Epithelial cell of esophagus (primary cell): ENCODE measurements at places on chromosomes 13 and 19.
A peak's percentile ranks its signal among the peaks of the same experiment; 100 is the strongest.

GRCh38 chr13:79353693-79354092, 52.4 kb downstream of the RBM26 start:
- no peak for DNase-seq

GRCh38 chr19:57776764-57777296, 7.4 kb downstream of the ZNF586 start:
- no peak for DNase-seq

DNA sequence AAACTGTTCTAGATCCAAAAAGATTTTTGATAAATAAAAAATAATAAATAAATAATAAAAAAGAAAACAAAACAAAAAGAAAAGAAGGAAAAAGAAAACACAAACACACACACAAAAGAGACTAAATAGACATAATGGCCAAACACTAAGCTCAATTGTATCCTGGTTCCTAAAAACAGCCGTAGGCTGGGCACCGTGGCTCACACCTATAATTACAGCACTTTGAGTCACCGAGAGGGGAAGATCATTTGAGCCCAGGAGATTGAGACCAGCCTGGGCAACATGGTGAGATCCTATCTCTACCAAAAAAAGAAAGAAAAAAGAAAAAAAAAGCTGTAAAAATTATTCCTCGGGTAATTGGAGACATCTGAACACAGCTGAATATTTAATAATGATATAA, 8.9 kb downstream of the ETHE1 start:
- peak; percentile 79 for DNase-seq

GRCh38 chr19:13014921-13015280, 19.6 kb downstream of the NFIX start:
- no peak for DNase-seq

DNA sequence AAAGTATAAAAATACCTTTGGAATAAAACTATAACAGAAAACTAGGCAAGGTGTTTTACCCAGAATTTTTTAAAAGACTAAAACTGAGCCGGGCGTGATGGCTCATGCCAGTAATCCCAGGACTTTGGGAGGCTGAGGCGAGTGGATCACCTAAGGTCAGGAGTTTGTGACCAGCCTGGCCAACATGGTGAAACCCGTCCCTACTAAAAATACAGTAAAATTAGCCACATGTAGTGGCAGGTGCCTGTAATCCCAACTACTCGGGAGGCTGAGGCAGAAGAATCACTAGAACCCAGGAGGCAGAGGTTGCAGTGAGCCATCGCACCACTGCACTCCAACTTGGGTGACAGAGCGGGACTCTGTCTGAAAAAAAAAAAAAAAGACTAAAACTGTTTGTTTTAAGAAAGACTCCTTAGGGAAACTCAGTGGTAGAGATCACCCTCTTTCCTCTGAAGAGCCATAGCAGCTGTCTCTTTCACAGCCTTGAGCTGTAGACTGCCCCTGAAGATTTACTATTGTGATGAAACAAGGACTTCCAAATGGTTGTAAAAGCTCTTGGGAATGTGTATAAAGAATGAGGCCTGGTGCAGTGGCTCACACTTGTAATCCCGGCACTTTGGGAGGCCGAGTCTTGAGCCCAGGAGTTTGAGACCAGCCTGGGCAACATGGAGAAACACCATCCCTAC, 14.7 kb upstream of the KCTD4 start:
- DNase-seq = no peak

- DNase-seq = no peak
Measured at GRCh38 chr13:47330031-47330430, 433.2 kb upstream of the HTR2A start.

DNA sequence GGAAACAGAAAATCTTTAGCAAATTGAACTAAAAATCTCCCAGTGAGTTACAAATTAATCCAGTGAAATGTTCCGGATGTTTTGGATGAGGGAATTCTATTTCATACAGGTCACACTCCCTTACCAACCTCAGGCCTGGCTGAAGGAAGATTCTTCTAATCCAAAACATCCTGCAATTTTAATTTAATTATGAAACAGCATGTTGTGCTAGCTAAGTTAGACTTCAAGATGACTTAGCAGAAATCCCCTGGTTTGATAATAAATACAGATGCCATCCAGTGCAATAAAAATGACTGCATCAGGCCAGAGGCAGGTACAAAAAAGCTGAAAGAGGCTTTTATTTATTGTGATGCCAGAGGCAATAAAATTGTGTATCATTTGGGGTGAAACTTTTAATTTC, 96.7 kb upstream of the CLDN10 start:
- DNase-seq = no peak
